ENCODE measurements at places on chromosomes 12 and 14. TPM values are rescaled to one million over a fixed set of nuclear protein-coding genes. Genes with fewer than 3 reads are reported as not detected.

The PRR4 gene
- polyA plus RNA-seq, result 9.1 TPM

DNA sequence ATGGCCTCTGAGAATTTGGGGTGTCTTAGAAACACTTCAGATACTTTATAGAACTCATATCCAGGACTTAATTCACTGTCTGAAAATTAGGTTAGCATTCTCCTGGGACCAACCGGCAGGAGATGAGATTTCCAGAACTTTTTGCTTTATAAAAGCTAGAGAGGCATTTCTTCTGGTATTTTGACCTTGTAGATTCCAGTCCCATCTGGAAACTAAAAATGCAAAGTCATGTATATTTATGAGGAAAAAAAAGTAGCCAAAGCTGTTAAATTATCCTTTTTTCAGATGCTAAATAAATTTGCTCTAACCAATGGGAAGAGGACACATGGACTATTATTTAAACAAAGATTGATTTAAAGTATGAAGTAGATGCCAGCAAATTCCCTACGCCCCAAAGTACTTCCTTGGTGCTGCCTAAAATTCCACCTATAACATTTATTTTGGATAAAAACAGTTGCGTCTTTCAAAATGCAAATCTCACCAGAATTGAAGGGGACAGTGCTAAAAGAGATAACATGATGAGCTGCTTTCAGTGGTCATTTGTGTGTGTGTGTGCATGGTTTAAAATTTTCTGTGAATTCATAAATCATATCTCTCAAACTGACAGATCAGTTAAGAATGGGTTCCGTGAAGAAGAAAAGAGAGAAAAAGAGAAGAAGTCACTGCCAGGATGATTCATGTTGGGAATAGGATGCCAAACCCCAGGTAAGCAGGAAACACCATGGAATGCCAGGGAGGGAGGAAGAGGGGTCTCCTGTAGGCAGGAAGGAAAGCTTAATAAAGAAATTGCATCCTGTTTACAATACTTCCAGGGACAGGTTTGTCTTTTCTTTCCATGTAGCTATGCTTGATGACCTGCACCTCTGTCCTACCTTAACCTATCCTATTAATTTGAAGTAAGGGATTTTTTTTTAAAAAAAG lies 97.7 kb upstream of the RGS6 start:
- DNase-seq, result no peak

The MRPS35 gene
- 43.4 TPM for polyA plus RNA-seq

GRCh38 chr14:89458713-89459420 lies 41.8 kb upstream of the FOXN3 start:
- DNase-seq, result no peak

The NOVA1 gene
- polyA plus RNA-seq, result 32.6 TPM

DNA sequence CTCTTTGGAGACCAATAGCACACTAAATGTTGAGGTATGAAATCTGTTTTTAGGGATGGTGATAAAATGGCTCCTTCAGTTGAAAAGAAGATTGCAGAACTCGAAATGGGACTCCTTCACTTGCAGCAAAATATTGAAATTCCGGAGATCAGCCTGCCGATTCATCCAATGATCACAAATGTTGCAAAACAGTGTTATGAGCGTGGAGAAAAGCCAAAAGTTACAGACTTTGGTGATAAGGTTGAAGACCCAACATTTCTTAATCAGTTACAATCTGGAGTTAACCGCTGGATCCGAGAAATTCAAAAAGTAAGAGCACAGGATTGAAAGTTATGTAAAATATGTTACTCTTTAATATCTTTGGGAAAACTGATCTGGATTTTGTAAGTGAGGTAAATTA lies 15.3 kb downstream of the DYNC1H1 start:
- DNase-seq, result no peak

GRCh38 chr14:75522983-75523318 lies 682 bp downstream of the BATF start:
- no peak for DNase-seq

- DNase-seq, result no peak
These were observed 57.3 kb downstream of the NRXN3 start for GRCh38 chr14:78227248-78228077.
